ENCODE measurements at places on chromosomes 16 and 17.

DNA sequence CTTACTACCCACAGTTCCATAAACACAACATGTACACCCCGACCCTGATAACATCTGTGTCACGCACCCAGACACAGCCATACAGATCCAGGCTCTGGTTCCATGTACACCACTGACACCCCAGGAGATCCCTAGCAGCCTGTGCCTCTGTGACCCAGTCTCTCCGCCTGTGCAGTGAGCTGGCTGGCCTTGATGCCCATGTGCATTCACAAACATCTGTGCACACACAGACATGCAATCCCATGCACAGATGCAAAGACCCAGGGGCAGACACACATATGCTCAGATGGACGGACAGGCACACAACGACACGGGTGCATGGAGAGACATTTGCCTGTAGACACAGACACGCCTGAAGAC, 4.1 kb downstream of the CCDC102A start:
- DNase-seq = no peak

DNA sequence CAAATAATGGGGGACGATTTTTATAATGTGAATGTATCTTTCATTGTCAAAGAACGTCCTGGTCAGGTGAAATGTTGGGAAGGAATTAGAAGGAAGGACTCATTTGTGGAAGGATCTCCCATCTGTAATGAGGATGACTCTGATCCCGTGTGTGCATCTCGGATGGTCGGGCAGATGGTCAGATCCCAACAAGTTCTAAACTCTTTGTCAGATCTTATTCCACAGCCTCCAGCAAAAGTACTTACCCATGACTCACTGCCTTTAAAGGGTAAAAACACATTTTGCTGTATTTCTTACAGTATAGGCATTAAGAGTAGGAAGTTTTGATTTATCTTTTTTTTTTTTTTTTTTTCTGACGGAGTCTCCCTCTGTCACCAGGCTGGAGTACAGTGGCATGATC, 539 bp upstream of the KRTAP4-8 start:
- DNase-seq = no peak

- DNase-seq = peak; percentile 99
Observed at GRCh38 chr17:81394921-81395599, at the start of gene BAHCC1. Gene BAHCC1 (plus strand): TSS chr17:81395457. CDS start chr17:81399740, 4,283 bp downstream.

DNA sequence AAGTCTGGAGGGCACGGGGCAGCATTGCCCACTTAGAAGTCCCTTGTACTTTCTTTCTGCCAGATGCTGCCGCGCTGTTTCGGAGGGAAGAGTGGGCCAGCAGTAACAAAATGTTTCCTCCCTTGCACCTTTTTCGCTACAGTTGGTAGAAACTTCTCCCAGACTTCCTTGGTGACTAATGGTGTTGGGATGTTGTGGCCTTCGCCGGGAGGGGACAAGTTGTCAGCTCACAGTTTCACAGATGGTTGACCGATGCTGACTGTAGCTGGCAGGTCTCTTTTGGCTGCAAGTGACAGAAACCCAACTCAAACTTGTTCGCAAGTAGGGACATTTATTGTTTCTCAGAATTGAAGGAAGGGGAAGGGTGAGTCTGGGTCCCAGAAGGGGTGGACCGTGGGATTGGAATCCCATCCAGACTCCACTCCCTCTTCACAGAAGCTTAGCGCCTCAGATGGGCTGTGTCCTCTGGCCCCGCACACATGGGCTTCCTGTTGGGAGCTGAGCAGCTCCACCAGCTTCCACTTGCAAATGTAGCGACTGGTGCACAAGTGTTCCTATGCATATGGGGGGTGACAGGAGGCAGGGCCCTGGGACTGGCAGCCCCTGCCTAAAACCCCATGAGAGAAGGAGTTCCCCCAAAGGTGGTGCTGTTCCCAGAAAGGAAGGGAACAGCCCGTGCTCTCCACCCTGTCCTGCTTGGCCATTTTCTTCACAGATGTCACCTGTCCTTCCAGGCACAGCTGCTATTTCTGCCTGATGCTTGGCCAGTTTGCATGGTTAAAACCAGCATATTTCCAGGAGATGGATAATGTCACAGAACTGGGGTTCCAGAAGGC, 30.9 kb upstream of the RPRML start:
- DNase-seq = no peak

DNA sequence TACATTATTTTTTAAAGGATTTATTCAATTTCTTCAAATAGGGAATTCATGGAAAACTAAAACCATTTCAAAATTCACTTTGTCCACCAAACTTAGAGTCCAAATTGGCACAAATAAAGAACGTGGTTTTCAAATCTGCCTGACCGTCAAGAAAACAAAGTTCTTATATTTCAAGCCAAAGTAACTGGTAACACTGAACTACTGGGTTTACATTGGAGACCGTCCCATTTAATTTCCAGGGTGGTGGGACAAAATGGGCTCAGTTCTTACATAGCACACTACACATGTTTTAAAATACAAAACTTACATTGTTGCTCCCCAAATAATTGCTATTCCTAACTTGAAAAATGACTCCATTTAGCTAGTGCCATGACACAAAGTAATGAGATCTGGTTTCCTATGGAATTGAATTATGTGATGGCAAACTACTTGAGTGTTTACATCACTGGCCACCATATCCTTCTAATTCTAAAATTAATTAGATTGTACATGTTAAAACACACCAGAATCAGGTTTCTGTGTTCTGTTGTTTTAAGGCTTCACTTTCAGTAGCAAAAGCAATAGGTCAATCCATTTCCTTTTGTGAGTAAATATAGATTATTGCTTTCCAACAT, 6.5 kb downstream of the PSME3IP1 start:
- no peak for DNase-seq

DNA sequence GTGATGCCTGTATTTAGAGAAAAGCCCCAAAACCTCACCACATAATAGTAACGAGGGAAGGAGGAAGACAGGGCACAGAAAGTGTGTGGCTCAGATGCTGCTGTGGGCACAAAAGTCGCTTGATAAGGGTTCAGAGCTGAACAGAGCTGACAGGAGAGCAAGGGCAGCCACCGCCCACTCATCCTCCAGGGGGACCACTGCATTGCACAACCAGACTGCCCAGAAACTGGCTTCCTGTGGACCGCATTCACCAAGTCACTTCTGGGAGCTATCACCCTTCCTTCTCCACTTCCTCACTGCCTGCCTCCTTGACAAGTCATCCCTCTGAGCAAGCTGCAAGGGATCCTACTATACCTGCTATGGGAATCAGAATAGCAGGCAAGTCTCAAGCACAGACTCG, 512.4 kb upstream of the CDH11 start:
- no peak for DNase-seq

DNA sequence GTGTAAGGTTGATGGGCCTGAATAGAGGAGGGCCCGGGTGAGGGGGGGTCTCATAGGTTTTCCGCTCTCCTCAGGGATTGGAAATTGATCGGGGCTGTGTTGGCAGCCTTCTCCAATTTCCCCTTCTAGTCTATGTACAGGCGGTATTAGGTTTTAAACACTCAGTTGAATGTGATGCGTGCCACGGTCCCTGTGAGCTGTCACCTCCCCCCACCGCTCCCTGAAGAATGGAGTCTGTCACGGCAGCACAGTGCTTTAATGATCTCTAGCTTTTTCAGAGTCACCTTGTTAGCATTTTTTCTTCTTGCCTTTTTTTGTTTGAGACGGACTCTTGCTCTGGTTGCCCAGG, 800 bp downstream of the COX4I1 start:
- DNase-seq = no peak

DNA sequence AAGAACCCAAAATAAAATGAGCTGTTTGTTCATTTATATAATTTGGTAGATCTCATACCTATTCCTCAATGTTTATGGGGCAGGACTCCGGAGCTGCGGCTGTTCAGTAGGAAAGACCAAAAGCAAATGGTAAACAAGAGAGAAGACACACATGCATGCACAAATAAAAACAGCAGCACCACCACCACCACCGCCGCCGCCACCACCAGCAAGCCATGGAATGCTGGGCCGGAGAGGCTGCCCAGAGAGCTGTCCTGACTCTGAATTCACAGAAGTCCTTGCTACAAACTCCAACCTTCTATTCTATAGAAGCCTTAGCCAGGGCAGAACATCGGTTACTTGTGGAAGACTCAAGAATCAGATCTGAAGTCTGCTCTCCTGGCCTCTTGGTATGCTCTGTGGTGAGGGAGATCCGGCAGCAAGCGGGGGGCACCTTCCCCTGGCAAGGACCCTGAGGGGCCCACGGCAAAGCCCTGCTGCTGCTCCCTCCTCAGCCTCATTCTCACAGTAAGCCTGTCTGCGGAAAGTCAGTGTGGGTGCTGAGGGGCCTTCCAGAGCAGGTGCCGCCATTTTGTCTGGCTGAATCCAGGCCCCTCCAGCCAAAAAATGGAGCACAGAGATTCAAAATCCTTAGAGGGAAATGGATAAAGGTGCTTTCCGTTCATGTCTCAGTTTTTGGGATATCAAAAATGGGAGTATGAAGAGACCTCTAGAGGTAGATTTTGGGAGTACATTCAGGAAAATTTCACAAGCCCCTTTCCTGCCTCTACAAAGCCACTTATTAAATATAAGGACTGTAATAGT, 6.4 kb upstream of the FOXJ1 start:
- no peak for DNase-seq

DNA sequence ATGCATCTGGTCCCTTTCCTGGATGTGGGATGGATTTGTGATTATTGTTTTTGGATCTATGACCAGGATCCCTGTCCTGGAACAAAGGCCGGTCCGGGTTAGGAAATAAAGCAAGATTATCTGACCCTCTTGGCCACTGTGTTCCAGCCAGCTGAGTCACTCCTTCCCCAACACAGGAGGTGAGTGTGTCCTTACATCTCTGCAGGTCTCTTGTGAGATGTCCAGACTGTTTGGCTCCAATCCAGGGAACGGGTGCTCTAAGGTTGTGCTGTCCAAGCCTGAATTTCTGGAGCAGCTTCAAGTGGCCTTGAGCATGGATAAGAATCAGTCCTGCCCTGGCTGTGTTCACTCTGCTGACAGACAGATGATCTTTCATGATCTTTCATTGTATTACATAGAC, 136.5 kb upstream of the CCL2 start:
- no peak for DNase-seq

DNA sequence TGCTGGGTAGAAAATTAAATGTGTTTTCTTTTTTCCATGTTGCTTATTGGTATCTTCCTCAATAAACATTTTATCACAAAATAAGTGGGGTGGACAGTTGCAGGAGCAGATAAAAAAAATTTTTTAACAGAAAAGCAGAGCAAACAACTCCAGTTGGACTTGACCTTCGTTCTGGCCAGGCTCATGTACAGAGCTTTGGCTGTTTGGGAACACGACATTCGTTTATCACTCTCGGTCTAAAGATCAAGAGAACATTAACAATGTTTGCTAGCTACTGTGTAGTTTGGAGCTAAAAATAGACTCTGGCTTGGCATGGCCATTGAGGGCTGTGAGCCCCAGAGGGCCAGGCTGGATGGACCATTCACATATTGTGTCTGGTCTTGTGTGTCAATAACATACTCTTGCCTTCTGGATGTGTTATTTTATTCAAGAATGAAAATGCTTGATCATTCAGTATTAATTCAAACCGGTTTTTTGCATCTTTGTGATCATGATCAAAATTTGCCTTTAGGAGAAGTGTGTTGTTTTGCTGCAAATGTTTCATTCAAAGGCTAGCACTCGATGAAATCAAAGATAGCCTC, 56.6 kb downstream of the TMEM186 start:
- DNase-seq = no peak

- no peak for DNase-seq
Observed at GRCh38 chr16:48188449-48189102, 32.8 kb upstream of the ABCC12 start.

DNA sequence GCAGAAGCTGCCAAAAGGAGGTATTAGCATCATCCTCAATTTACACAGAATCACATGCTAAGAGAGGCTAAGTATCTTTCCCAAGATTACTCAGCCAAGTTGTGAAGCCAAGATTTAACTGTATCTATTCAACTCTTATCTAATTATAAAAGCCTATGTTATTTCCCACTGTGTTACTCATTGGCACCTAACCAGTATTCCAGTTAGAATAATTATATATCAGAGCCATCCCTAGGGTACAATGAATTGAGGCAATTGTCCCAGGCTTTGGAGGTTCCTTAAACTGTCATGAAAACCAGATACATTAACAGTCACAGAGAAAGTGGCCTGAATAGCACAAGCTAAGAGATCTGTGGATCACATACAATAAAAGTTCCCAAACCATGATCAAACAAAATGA, 10.9 kb upstream of the AMFR start:
- DNase-seq = no peak

DNA sequence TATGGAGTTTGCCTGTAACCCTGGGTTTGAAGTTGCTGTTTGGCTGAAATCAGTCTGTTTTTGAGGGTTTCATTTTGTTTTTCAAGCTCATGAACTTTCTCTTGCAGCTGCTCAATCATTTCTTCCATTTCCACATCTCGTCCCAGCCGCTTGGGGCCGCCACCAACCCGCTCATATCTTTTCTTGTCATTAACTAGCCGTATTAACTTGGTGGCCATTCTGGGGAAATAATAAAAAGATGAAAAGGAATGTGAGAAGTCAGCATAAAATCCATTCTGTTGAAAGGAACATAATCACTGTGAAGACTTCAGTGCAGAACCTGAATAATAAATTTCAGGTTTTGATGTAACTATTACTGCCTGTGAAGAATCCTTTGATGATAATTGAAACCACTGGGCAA, 11.5 kb downstream of the RPGRIP1L start:
- DNase-seq = no peak

GRCh38 chr16:85279825-85280545, 167.7 kb upstream of the CIBAR2 start:
- DNase-seq = no peak
